ENCODE measurements at places on chromosomes 1 and 21.

- no peak for DNase-seq
These were observed 25.9 kb upstream of the IL19 start for GRCh38 chr1:206744683-206745082.

DNA sequence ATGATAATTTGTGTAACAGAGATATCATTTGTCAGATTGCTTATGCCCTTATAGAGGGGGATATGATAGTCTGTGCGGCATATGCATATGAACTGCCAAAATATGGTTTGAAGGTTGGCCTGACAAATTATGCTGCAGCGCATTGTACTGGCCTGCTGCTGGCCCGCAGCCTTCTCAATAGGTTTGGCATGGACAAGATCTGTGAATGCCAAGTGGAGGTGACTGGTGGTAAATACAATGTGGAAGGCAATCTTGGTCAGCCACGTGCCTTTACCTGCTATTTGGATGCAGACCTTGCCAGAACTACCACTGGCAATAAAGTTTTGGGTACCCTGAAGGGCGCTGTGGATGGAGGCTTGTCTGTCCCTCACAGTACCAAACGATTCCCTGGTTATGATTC is 82.4 kb downstream of the ZMYM4 start:
- DNase-seq, result no peak

DNA sequence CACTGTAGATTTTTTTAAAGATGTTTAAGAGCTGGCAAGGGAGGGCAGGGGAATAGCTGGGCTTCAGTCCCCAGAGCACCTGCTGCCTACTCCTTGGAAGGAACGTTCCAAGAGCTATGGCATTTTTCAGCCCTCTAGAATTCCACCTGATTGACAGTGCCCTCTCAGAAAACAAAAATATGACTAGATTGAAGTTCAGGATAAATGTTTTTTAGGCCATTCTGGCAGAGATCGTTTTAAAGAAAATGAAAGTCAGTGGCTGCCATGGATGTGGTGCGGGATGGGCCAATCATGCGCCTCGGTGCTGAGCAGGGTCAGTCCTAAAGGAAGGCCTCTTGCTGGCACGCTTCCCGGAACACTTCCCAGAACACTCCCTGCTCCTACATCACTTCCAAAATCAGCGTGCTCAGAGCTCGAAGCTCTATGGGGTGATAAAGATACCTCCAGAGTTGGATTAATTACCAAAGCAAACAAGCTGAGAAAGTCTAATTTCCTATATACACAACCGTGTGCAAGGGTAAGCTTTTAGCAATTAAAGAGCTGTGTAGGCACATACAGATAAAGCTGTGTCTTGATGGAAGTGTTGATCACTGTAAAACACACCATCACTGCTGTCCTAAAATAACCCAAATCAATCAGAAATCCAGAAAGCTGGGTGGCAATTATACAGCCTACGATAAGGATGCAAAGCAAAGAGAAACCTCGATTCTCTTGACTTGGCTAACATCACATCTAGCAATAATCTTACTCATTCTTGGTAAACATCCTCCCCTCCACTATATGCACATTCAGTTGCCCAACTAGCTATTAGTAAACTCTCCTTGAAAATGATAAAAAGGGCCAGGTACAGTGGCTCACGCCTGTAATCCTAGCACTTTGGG is 34.6 kb downstream of the TGFBR3 start:
- DNase-seq, result no peak

DNA sequence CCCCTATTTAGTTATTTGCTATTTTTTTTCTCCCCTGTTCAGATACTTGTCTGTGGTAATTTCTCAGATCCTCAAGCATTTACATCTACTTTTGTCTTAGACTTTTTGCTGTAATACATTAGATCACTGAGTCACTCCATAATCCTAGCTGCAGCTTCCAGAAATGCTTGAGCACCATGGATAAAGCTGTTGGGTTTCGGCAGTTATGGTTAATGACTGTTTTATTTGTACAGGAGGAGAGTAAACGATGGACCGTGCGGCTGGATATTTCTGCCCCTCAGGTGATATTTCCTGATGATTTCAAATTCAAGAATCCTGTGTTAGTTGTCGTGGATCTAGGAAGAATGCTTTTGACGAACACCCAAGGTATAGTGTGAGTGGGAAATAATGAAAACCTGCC is 42.9 kb downstream of the VPS13D start:
- DNase-seq, result no peak

DNA sequence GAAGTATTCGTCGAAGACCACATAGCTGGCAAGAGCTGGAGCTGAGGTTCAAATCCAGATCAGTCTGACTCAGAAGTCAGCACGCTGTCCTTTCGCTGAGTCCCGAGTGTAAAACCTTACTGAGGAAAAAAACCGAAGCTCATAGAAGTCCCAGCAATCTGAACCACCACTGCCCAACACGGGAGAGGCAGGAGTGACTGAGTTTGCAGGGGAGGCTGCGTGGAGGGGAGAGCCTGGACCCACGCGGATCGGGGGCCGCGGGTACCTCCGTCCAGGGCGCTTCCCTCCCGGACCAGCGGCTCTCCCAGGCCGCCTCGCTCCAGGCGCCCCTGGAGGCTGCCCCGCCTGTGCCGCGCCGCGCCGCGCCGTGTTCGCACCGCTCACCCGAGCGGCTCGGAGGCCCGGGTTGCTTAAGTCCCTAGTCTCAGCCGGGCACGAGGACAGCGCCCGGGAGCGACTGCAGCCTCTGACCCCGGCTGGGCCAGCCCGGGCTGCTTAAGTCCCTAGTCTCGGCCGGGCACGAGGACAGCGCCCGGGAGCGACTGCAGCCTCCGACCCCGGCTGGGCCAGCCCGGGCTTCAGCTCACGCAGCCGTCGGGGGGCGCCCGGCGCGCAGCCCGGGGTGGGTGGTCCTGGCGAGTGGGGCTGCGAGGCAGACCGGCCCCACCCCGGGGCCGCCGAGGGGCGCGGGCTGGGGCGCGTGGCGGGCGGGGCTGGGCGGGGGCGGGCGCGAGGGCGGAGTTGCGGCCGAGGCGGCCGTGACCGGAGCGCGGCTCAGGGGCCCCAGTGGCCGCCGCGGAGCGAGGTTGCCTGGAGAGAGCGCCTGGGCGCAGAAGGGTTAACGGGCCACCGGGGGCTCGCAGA is at the start of gene ADAMTSL4:
Gene ADAMTSL4 (plus strand): TSS at position 777 of the 864 bp plus-strand sequence. CDS start 2,881 bp downstream, outside the sequence.
- no peak for DNase-seq

DNA sequence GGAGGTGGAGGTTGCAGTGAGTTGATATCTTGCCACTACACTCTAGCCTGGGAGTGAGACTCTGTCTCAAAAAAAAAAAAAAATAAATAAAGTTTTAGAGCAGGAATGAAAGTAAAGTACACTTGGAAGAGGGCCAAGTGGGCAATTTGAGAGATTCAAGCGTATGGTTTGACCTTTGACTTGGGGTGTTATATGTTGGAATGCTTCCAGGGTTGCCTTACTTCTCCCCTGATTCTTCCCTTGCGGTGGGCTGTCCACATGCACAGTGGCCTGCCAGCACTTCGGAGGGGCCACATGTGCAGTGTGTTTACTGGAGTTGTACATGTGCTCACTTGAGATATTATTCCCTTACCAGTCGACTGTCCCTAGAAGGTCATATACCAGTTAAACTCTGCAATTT is 295.5 kb upstream of the PROX1 start:
- no peak for DNase-seq

DNA sequence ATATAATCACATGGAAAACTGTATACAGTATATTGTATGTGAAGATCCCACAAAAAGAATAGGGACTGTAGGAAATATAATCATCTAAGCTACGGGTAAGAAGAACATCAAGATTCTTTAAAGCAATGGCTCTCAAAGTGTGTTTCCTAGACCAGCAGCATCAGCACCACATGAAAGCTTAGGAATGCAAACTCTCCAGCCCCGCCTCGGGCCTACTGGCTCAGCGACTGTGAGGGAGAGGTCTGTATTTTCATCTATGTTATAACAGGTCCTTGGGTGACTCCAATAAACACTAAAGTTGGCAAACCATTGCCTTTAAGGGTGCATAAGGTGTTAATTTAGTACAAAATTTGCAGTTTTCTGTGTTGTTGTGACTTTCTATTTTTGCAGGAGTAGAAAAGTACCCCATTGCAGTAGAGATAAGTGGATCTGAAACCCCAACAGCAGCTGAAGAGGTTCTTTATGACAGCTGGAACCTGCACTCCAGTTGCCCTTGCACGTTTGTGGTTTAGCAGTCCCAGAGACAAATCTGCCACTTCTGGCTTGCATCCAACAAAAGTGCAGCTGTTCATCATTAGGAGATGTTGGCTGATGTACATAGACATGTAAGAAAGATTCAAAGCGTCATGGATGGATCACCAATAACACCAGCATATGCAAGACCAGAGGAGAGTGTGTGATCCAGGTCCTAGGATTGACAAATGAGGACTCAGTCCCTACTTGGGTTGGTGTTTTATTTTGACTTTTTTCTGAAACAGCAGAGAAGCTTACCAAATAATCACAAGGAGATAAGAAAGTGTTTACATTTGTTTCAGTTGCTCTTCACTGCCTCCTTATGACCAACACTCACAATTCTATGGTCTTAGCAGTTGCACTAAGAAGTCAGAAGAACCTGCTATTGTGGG is 15.9 kb upstream of the IFNAR1 start:
- DNase-seq, result no peak

GRCh38 chr1:230752407-230752806 is 5.2 kb downstream of the CAPN9 start:
- DNase-seq, result no peak

GRCh38 chr21:14744368-14744767 is 198.3 kb upstream of the SAMSN1 start:
- DNase-seq, result no peak

DNA sequence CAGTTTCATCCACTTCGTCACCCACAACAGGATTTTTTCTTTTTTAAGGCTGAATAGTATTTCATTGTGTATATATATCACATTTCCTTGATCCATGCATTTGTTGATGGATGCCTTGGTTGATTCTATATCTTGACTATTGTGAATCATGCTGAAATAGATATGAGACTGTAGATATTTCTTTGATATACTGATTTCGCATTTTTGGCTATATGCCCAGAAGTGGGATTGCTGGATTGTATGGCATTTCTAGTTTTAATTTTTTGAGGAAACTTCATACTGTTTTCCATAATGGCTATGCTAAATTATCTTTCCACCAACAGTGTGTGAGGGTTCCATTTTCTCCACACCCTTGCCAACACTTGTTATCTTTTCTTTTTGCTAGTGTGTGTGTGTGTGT is 5.0 kb downstream of the GUCA2B start:
- DNase-seq, result no peak

GRCh38 chr1:173628888-173629287 is 6.2 kb upstream of the TEX50 start:
- DNase-seq, result no peak

DNA sequence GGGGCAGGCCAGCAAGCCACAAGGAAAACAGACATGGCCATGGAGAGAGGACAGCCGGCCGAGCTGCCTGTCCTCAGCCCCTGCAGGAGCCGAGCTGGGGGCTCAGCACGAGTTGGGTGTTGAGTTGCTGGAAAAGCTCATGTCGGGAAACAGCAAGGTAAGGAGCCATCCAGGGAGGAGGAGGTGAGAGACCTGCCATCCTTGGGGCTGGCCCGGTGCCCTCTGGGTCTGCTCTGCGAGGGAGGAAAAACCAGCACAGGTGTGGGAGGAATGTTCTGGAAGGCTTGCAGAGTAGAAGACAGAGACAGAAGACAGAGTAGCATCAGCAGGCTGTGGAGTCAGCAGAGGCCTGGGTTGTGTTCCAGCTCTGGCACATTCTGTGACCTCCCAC is 548.8 kb downstream of the PTPRU start:
- DNase-seq, result no peak

DNA sequence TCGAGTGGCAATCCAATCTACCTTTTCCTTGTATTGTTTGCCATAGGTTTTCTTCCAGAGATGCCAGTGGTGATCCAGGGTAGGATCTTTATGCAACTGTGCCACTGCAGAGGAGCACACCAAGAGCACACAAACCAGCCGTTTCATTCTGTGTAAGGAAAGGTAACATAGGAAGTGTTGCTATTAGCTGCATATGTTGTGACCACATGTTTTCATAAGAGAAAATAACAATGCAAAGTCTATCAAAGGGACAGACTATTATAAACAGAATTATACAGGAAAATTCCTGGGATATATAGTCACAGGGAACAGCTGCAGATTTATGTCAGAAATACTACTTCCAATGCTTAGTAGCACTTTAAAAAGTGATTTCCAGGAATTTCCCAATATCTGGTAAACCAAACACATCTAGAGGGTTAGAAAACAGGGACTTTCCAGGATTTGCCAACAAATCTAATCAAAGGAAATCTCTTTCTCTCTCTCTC is 919 bp downstream of the CTSS start:
- no peak for DNase-seq

GRCh38 chr1:111611986-111612385 is 7.6 kb upstream of the RAP1A start:
- DNase-seq, result no peak

GRCh38 chr1:92833840-92834239 is 2.0 kb downstream of the RPL5 start:
- no peak for DNase-seq

DNA sequence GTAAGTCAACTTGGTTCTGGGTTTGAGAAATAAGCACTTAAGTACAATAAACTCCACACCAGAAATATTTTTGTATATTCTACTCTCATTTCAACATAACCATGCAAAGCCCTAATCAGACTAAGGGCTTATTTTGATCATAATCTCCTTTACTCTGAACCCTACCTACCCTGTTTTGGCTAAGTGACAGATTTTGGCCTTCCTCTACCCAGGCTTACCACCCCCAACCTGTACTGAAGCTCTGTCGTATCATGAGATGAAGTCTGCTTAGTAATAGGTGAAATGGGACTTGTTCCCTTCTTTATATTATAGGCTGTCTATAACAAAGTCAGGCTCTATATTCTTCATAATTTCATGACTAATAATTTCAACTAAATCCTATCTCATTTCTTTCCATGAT is 135.5 kb downstream of the RERE start:
- no peak for DNase-seq

GRCh38 chr1:7516341-7516740 is 254.8 kb upstream of the VAMP3 start:
- no peak for DNase-seq

- no peak for DNase-seq
These were observed 123.5 kb downstream of the CRB1 start for GRCh38 chr1:197391303-197392226.

DNA sequence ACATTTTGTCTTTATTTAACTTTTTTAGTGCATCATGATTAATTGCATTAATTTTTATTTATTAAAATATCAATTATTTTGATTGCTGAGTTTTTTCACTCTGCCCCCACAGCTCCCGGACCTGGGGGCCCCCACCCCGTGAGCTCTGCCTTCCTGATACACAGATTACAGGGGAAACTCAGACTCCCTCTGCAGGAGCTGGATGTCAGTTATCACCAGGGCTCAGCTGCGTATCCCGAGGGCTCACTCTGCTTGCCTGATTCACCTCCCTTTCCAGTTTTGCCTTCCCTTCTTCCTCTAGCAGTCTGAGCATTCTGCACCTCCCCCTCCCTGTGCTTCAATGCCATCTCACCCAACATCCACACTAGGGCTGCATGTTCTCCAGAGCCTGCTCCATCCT is 98.2 kb downstream of the ATP1A1 start:
- DNase-seq, result no peak

- no peak for DNase-seq
These were observed 4.0 kb upstream of the ZBTB40 start for GRCh38 chr1:22447621-22448111.

- no peak for DNase-seq
These were observed 357.2 kb upstream of the DPYD start for GRCh38 chr1:98278055-98278454.

- no peak for DNase-seq
These were observed 715.7 kb upstream of the ZP4 start for GRCh38 chr1:238606457-238606856.

Data from stimulated activated CD8-positive, alpha-beta memory T cell treated with anti-CD3 and anti-CD28 coated beads, Interleukin-4, amount 100 ng/mL, for 24 hours (primary cell).